ENCODE measurements at places on chromosomes 5 and 9. TPM values are rescaled to one million over a fixed set of nuclear protein-coding genes. Genes with fewer than 3 reads are reported as not detected.

Gene SLC4A9
- polyA plus RNA-seq: not detected

Gene HTR4
- not detected for polyA plus RNA-seq

Gene MSX2
- polyA plus RNA-seq: not detected

Gene PCDHGA6
- polyA plus RNA-seq: 0.09 TPM

Gene LRSAM1
- 21.6 TPM for polyA plus RNA-seq

Gene KIAA1191
- polyA plus RNA-seq: 135 TPM

Gene PCDHGA5
- 0.25 TPM for polyA plus RNA-seq

Gene EFNA5
- polyA plus RNA-seq: 4.6 TPM

Gene PCSK5
- polyA plus RNA-seq: 2.5 TPM

Gene TLN1
- polyA plus RNA-seq: 9.0 TPM
